ENCODE measurements at places on chromosomes 7 and 10. TPM values are rescaled to one million over a fixed set of nuclear protein-coding genes. Genes with fewer than 3 reads are reported as not detected.

Gene GPER1
- total RNA-seq: 0.24 TPM

DNA sequence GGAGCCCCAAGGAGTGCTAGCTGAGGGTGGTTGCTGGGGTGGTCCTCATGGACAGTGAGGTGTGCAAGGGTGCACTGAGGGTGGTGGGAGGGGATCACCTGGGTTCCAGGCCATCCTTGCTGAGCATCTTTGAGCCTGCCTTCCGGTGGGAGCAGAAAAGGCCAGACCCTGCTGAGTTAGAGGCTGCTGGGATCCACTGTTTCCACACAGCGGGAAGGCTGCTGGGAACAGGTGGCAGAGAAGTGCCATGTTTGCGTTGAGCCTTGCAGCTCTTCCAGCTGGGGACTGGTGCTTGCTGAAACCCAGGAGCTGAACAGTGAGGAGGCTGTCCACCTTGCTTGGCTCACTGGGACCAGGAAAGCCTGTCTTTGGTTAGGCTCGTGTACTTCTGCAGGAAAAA is 34.9 kb downstream of the PRF1 start:
- no peak for DNase-seq

DNA sequence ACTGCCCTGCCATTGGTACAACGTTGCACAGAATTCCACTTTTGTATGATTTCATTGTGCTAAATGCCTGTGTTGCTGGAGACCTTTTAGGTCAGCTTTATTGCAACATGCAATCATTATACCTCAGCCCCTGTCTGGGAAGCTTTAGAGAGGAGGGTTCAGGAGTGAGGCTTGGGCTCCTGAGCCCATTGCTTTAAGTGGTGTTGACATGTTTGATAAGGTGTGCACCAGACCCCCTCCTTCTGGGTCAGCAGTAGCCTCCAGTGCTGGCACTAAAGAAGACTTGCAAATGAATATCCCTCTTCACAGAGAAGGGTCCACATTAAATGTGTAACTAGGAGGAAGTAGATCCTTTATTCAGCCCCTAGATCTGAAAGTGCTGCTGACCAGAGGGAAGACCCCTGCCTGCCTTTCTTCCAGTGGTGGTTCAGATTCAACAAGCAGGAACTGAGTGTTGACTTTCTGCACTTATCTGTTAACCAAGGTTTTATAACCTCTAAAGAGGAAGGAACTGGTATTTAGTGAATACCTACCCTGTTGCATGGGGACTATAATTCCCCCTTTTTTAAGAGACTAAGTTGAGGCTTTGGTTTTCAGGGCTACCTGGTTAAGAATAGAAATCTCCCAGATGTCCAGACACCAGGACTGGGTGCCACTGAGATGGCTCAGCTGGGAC is 369.4 kb upstream of the IGFBP3 start:
- DNase-seq: no peak

DNA sequence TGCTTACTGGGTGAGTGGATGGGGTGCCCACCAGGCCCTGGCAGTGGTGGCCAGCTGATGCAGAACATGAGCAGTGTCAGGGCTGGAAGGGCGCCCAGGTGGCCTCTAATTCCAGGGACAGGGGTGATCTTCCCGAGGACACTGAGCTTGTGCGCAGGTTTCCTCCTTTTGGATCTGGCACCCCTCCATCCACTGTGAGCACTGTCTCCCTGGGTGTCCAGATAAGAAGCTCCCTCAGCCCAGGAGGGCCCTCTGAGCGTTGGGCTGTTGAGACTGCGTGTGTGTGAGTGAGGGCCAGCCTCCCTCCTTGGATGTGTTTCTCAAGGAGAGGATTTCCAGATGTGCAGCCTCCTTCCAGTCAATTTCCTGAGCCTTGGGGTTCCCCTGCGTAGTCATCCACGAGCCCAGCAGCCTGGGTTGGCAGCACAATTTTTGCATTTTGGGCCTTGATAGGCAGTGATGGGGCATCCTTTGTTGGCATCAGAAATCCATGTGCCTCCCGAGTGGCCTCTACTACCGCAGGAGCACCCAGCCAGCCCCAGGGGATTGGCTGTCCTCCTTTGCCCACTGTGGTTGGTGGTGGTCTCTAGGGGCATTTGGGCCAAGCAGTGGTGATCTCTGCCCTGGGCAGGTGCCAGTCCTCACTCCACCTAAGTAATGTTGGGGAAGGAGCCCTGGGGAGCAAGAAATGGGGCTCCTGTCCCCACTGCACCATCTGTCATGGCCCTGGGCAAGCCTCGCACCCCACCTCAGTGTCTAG is 20.9 kb upstream of the BTBD16 start:
- no peak for DNase-seq

Gene SFTPA2
- not detected for total RNA-seq

- DNase-seq: no peak
These were observed 182.9 kb downstream of the SORCS1 start for GRCh38 chr10:106981452-106982075.

Gene ACSL5
- 54.5 TPM for total RNA-seq

DNA sequence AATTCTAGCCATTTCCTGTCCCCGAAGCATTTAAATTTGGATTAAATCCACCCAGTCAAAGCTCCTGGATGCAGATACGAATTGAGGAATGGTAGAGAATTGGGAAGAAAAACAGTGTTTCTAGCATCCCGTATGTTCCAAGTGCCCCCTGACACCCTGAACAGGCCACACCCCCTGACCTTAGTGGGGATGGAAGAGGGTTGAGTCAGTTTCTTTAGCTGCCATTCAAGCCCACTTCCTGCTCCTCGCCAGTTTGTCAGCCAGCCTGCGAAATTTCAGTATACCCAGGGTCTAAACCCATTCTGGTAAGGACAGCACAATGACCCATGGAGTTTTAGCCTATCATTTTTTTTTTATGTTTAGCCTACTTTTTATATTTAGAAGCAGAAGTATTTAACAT is 101.1 kb downstream of the PKD1L1 start:
- no peak for DNase-seq

DNA sequence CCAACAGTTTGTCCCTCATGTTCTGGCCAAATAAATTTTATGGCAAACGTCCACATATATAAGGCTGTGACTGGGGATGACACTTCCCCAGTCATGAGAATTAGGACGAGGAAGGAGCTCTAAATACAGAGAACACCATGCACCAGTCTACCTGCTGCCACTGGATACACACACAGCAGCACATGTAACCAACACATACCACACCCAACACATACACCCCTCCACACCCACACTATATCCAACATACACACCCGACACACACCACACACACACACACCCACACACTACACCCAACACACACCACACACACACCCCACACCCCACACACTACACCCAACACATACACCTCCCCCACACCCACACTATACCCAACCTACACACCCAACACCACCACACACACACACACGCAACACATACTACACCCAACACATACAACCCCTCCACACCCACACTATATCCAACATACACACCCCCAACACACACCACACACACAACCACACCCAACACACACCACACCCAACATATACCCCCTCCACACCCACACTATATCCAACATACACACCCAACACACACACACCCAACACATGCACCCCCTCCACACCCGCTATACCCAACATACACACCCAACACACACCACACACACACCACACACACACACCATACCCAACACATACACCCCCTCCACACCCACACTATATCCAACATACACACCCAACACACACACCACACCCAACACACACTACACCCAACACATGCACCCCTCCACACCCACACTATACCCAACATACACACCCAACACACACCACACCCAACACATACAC is 74.1 kb downstream of the HIPK2 start:
- DNase-seq: no peak

GRCh38 chr10:114780577-114781184 is 40.9 kb upstream of the FHIP2A start:
- no peak for DNase-seq

GRCh38 chr10:29343607-29344038 is 54.8 kb downstream of the LYZL1 start:
- DNase-seq: no peak

DNA sequence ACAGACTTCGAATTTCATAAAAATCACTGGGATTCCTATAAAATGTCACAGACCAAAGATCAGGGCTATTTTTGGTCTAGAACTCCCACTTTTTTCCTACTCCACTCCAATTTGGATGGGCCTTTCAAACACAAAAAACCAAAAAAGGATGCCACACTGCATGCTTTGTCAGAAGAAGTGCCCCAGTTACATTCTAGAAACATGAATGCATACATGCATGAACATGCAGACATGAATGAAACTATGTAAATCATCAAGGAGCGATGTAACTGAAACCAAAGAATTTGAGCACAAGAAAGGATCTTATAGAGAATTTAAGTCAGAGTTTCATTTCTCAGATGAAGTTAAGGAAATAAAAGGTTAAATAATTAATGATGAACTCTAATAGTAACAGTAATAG is 31.8 kb upstream of the FAM133B start:
- DNase-seq: no peak
